Pulmonary artery endothelial cell (primary cell): ENCODE measurements at places on chromosomes 7 and 10. TPM values are rescaled to one million over a fixed set of nuclear protein-coding genes. Genes with fewer than 3 reads are reported as not detected.

DNA sequence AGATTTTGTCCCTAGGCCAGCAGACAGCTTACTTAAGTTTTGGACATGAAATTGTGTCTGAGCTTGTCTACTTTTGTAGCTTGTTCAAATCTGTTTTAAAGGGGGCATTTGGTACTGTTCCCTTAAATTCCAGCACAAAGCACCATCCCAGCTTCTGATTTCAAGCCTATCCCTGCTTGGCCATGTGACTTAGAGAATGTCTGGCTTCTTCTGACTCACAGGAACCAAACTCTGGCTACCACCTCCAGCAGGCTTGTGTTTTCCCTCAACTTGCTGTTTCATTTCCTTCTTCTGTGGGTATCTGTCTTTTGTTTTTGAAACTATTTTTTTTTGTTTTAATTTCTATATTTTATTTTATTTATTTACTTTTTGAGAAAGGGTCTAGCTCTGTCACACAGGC, 97.9 kb upstream of the FZD8 start:
- peak; percentile 36 for DNase-seq

DNA sequence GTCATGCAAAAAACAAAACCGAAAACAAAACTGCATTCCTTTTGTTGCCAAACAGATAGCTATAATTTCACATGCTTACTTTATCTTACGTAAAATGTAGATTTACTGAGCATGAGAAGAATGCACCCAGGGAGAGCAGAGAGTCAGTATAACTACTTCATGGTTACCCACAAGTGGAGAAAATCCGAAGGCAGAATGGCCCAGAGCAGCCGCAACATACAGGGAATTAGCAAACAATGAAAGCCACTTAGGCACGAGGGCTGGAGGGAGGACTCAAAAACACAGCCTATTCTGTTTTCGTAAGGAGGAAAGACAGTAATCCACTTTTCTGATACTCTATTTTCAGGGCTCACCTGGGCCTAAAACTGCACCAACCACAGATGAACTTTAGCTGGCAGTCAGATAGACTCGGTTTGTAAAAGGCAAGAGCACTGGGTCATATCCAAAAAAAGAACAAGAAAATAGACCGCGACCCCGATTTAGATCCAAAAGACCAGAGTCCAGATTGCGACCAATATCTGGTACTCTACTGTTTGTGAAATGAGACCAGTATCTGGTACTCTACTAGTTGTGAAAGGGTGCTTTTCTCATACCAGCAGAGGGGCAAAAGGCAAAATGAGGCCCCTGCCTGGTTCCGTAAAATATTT, 1.3 kb downstream of the ITPRIP start:
- DNase-seq: no peak

- no peak for DNase-seq
Measured at GRCh38 chr10:106175760-106176377, 988.6 kb downstream of the SORCS1 start.

DNA sequence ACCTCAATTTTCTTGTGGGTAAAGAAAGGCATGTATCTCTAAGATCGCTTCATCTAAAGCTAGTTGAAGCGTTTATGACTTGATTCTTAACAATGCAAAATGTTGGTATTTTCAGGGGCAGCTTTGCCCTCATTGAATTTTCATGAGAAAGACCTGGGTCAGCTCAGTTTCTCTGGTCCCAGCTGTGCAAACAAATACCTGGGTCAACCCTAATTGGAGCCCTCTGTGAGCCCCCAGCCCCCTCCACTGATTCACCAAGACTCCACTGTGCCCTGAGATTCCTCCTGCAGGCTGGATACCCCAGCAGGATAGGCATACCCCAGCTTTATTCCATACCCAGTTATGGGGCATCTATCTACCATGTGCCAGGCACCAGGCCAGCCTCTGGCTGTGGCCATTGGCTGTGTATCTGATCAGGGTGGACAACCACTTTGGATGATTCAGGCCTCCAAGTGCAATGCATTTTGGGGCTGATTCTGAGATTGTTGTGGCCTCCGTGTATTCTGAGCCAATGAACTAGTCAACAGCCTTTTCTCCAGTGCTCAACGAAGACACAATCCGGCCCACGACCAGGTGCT, 201.9 kb downstream of the MYOF start:
- DNase-seq: no peak

The WDFY4 gene
- 7.1 and 19.1 TPM in 2 replicates for total RNA-seq

DNA sequence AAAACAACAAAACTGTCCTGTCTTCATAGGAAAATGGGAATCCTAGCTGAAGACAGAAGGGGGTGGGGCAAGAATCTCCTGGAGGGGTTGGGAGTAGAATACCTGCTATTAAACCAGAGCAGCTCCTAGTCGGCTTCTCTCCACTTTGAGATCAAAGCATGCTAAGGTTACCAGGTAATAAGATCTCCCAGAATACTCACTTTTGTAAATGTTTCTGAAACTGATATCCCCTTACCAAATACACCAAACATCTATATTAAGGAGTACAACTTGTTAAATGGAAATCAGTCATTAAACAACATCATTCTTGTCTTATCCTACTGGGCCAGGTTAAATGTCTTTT, 29.5 kb upstream of the DAGLB start:
- DNase-seq: no peak

The EGFR gene
- total RNA-seq: 2.5 and 3.6 TPM in 2 replicates

- no peak for DNase-seq
Measured at GRCh38 chr10:88974446-88975376, 15.9 kb upstream of the FAS start.

The MSMB gene
- total RNA-seq: not detected in 2 replicates

GRCh38 chr10:44689368-44689767, 221.8 kb upstream of the TMEM72 start:
- DNase-seq: no peak

The CNPY1 gene
- total RNA-seq: not detected in 2 replicates

DNA sequence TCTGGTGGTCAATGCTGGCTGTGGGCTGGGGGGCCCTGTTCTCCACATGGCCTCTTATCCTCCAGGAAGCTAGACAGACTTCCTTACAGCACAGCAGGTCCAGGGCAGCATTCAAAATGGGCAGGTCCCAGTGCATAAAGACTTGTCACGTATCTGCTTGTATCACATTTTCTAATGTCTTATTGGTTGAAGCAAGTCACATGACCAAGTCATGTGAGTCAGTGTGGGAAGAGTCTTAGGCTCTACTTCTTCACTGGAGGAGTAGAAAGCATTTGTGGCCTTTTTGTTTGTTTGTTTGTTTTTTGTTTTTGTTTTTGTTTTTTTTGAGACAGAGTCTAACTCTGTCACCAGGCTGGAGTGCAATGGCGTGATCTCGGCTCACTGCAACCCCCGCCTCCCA, 104.7 kb downstream of the COL13A1 start:
- no peak for DNase-seq

GRCh38 chr7:67842571-67842970, 845.9 kb downstream of the TYW1 start:
- DNase-seq: no peak

DNA sequence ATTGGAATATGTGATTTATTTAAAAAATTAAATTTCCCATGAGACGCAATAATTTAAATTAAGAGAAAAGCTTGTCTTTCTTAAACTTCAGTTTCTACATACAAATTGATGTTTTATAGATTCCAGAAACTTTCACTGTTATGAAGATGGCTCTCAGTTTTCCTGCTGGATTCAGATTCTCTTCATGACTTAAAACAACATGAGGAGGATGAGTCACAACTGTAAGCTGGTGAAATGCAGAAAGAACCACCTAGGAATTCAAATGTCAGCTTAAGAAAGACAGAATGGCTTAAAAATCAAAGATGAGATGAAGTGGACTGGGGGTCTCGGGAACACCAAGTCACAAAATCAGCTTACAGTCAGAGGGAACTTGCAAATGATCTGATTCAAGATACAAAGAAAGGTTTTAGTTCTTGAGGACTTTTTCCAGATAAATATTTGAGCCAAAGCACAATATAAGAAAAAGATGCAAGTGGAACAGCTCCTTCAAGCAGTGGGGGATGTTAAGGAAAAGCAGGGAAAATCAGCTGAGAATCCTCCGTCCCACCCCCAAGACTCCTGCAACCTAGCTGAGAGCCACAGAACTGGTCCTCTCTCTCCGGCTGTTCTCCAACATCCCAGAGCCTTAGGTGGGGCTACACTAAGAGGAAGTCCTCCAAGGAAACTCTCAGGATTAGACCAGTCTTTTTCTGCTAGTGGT, 279.8 kb downstream of the KCNMA1 start:
- DNase-seq: no peak

The SYT15B gene
- not detected in 2 replicates for total RNA-seq

The KCNH2 gene
- total RNA-seq: 0.07 TPM in 1 of 2 replicates, not detected in the other

The DNAJB12 gene
- total RNA-seq: 26.2 and 27.8 TPM in 2 replicates

The IFIT1B gene
- total RNA-seq: not detected in 2 replicates

DNA sequence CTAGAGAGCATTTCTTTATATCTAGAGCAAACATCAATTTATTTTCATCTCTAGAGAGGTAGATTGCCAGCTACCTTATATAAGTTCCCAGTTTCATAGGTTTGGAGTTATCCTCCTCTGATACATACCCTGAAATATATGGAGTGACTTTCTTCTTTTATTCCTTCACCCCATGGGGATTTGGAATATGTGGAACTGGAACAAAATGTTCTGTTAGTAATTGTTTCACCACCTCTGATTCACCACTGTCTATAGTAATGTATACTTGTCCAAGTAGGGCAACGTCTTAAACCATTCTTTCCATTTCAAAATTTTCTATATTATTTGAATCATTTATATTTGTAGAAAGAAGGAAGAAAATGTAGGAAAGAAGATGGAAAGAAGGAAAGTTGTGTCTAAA, 511.2 kb upstream of the KCND2 start:
- no peak for DNase-seq

GRCh38 chr7:108452707-108453106, 3.5 kb downstream of the NRCAM start:
- DNase-seq: no peak

The TMEM184A gene
- total RNA-seq: not detected in 2 replicates

- no peak for DNase-seq
Measured at GRCh38 chr7:151309311-151309710, 32.3 kb upstream of the NUB1 start.

- no peak for DNase-seq
Measured at GRCh38 chr10:8242295-8242872, 187.9 kb downstream of the GATA3 start.
